ENCODE measurements at places on chromosomes 7 and 10.

GRCh38 chr7:86904949-86905834, 154.3 kb downstream of the ELAPOR2 start:
- DNase-seq: peak; percentile 45

DNA sequence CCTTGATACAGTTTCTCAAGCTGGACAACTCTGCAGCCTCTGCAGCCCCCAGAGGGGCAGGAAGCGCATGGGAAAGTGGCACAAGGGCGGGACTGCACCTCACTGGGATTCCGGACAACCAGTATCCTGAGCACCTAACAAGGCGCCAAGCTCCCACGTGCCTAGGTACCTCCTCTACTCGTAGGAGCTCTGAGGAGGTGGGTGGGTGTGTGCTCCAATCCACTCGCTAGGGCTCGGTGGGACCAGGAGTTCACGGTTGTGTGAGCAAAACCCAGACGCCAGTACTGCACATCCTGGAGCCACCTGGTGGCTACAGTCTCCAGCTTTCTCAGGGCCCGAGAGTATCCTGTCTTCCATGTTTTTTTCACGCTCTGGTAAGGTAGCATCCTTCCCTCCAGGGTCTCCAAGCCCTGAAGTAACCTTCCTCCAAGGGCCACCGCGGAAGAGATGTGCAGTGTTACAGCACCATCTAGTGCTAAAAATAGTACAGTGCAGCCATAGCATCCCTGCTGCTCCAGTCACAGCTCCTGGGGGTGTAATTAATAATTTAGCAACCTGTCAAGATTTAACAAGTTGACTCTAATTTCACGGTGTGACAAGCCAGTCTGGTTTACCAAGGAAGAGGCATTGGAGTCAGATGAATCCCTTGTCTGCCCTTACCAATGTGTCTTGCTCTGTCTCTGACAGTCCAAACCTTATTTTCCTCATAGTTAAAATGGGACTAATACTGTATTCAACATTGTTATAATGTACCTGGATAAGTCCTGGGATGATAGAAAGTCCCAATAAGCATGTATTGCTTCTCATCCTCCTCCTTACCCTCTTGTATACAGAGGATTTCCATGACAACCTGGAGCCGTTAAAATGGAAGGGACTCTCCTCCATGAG, 70.4 kb downstream of the HERPUD2 start:
- no peak for DNase-seq

- no peak for DNase-seq
These were observed 44.0 kb downstream of the KLHDC10 start for GRCh38 chr7:130114374-130114773.

GRCh38 chr10:31318382-31318853, 598 bp upstream of the ZEB1 start:
- DNase-seq: peak; percentile 77

- DNase-seq: no peak
These were observed 108.4 kb downstream of the KLF6 start for GRCh38 chr10:3676564-3676963.

- no peak for DNase-seq
These were observed 63.6 kb downstream of the MACC1 start for GRCh38 chr7:20153567-20153966.

DNA sequence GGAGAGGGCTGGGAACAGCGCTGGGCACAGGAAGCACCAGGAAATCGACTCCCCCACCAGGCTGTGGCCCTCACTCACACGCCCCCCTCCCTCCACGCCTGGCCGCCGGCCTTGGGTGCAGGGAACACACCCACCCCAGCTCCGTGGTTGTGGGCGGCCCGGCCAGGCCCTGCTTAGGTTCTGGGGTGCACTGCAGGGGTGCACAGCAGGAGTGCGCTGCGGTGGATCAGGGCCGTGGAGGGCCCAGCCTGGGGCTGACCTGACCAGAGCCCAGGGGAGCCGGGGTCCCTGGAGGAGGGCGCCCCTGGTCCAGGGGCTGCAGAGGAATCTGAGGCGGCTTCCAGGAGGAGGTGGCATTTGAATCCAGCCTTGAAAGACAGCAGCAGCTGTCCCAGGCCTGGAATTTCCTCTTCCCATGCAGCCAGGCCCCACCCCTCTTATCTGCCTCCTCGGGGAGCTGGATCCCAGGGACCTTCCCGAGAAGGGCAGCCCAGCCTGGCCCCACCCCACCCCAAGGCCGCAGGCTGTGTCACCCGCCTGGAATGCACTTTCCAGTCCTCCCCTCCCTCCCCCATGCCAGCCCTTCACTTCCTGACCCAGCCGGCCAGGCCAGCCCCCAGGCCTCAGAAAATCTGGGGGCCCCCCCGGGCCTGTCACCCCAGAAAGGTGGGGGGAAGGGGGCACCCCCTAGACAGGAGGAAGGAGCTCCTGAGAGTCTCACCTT, 18.4 kb upstream of the PDGFA start:
- peak; percentile 70 for DNase-seq

DNA sequence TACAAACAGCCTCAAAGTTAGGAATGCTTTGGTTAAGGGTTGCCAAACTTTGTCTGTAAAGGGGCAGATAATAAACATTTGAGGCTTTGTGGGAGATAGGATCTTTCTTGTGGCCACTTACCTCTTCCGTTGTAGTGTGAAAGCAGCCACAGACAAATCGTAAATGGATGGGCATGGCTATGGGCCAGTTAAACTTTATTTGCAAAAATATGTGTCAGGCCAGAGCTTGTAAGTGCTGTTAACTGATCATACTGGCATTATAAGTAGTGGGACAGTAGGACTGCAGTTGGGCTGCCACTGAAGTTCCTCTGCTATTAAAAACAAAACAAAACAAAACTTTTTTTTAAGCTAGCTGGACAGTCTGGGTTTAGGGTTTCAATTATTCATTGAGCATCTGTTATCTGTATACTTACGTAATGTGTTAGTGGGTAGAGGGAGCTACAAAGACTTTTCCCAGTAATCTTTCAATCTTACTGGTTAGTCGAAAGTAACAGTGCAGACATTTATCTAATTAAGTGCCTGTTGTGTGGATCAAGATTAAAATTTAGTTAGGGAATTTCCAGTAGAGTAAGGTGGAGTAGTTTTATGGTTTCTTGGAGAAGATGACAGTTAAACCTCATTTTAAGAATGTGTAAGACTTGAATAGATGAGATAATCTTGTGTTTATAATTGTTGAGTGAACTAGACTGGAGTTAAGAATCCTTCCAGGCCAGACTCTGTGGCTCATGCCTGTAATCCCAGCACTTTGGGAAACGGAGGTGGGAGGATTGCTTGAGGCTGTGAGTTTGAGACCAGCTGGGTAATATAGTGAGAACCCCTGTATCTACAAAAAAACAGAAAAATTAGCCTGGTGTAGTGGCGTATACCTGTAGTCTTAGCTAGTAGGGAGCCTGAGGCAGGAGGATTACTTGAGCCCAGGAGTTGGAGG, 100.1 kb downstream of the BTRC start:
- DNase-seq: no peak

GRCh38 chr10:132538790-132539421, 1.3 kb downstream of the INPP5A start:
- DNase-seq: no peak

DNA sequence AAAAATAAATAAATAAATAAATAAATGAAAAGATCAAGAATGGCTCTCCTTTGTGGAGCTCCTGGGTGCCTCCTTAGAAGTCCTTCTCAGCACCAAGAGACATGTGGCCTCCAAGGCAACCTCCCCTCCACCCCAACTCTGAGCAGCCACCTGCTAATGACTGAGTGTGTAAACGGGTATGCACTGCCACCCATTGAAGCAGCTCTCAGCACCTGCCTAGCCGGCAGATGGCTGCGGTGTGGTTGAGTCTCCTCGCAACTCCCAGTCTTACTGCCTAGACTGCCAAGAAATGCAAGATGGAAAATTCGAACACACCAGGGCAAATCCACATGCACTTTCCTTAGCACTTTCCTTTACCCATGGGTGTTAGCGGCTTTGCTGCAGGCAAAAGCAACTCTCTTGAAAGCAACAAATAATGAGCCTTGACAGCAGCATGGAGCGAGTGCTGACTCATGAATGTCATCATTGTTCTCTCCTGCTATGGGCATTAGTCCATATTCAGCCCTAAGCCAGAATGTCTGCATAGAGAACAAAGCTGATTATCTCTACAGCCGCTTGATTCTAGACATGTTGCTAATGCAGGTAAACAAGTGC, 913.9 kb upstream of the AUTS2 start:
- no peak for DNase-seq

DNA sequence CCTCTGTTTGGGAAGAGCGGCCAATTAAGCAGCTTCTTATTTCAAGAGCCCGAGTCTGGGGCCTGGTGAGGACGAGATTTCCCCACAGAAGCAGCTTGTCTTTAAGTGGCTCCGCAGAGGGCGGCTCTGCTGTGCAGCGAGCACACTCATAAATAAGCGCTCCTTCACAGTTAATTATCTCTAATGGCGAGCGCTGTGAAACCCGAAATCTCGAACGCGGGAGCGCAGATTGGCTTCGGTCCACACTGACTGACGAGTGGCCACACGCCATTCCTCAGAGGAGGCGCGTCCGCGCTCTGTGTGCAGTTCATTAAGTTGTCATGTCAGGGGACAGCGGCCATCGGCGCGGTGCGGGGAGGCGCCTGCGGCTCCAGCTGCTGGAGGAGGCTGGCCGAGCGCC, 560.9 kb downstream of the DNAJB6 start:
- no peak for DNase-seq

- no peak for DNase-seq
These were observed 328.6 kb downstream of the DPP6 start for GRCh38 chr7:154380771-154381170.

- DNase-seq: no peak
These were observed 34.7 kb downstream of the ALOX5 start for GRCh38 chr10:45408421-45409319.

- DNase-seq: no peak
These were observed 6.5 kb downstream of the AKR1B1 start for GRCh38 chr7:134452419-134452838.
